ENCODE measurements at places on chromosomes 6 and 20.

DNA sequence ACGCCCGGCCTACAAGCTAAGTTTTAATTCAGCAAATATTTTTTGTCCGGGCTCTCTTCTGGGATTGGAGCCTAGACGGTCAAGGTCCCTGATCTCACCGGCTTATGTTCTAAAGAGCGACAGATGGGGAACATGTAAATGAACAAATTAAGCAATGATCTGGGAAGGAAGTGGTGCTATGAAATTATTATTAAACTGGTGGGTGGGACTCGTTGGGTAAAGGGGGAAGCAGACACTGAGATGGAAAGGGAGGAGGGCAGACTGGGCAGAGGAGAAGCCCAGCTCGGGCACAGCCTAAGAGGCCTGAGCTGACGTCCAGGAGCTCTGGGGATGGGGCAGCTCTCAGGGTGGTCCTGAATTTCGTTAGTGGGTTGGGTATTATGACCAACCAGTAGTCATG lies 81.8 kb upstream of the AGPAT4 start:
- DNase-seq, result no peak

GRCh38 chr20:34538671-34539123 lies 19.8 kb upstream of the MAP1LC3A start:
- no peak for DNase-seq

DNA sequence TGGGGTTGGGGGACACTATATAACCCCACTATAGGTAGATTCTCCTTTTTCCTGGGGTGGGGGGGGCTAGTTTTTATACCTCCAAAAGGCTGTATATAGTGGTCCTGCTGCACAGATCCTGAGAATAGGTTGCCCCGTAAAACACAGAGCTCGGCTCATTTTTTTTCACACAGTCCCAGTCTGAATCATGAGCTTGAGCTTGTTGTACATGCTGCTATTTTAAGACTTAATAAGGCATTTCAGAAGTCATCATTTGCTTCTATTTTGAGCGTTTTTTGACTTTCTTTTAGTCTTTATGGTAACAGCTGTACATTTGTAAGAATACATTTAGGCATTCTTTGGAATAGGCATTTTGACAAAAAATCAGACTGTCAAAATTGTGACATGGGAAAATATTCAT lies 30.5 kb downstream of the SLC9A8 start:
- no peak for DNase-seq

DNA sequence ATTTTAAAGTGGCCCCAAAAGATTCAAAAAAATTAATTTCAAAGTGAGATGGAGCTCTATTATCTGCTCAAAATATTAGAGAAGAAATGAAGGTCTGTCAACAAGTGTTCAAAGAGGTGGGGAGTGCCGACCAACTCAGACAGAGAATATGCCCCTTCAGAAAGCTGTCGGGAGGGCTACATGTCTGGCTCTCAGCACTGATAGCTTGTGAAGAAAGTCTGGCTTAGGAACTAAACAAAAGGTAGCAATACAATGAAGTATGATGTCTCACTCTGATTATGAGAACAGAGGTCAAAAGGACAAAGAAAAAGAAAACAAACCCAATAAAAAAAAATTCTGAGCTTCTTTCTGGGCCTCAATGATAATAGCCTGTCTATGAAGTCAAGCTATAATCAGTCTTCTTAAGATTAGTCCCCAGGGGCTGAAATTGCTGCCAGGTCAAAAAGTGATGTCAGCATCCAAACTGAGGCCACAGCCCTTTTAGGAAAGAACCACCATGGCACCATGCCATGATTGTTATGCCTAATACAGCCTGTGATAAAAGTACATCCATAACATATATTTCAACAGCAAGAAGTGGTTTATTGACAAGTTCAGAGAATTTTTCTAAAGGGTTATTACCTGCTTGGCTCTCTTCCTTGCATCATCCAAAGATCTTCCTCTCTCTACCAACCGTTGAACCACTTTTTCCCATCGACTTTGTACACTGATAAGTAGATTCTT lies 150.9 kb downstream of the DST start:
- no peak for DNase-seq

DNA sequence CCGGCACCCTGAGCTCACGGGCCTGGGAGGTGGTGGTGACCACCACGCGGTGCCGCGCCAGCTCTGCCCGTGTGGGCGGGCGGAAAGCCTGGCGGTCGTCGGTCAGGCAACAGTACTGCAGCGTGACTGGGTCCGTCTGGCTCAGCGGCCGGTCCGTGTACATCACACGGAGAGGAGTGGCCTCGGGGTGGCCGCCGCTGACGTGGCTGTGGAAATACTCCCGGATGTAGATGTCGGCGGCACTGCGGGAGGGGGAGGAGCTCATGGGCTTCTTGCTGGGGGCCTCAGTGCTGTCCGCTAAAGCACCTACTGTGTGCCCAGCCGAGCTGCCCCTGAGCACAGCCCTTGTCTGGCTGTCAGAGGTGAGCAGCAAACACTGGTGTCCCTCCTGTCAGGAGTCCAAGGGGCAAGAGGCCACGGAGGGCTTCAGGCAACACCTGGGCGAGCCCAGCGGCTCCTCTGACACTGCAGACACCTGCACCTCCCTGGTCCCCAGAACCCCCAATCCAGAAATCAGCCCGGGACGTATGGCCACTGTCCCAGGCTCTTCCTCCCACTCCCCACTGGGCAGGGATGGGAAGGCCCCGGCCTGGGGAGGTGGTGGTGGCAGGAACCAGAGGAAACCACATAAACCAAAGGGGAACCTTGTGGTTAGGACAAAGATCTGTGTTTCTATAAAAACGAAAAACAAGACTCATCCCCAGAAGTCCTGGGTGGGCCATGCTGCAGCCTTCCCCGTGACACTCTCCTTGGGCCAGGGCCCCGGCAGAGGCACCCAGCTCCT lies 6.5 kb downstream of the HELZ2 start:
- no peak for DNase-seq

DNA sequence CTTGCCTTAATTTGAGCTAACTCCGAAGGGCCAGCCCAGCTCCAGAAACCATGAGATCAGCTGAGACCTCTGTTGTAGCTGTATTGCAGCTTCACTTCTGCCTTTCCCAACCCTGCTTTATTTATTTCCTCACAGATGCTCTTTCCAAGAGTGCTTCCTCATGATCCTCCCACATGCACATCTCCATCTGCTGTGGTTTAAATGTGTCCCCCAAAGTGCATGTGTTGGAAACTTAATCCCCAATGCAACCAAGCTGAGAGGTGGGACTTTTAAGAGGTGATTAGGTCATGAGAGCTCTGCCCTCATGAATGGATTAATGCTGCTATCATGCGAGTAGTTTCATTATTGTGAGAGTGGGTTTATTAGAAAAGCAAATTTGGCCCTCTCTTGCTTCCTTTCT lies 164.4 kb upstream of the TAB2 start:
- no peak for DNase-seq

DNA sequence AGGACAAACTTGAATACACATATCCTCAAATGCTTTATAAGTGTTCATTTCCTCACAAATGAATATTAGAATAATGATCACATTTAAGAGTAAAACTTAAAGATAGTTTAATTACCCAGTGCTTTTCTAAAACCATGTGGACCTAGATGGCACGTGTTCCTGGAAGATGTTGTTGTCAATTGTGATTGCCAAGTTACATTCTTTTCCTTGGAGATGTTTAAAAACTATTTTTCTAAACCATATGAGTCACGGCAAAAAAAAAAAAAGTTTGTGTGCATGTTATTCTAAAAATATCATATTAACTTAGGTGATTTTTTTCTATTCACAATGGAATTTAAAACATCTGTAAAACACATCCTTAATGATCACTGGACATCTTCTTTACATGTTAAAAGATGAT lies 51.1 kb downstream of the RCAN2 start:
- DNase-seq, result no peak

DNA sequence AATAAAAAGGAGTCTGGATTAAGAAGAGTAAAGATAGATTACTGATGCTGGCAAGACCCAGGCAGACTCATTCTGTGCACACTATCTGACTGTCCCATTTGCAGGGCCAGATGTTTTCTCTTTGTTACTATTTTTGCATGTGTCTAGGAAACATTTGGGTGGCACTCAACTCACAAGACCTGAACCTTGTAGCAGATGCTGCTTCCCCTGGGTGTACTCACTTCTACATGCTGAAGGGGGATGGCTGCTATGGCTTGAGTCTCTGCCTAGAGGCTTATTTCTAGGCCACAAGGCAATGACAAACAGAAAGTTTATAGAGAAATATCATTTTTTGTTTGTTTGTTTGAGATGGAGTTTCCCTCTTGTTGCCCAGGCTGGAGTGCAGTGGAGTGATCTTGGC lies 351.4 kb downstream of the FOXA2 start:
- DNase-seq, result no peak

- no peak for DNase-seq
Measured at GRCh38 chr20:49415005-49415667, 67.3 kb downstream of the KCNB1 start.

DNA sequence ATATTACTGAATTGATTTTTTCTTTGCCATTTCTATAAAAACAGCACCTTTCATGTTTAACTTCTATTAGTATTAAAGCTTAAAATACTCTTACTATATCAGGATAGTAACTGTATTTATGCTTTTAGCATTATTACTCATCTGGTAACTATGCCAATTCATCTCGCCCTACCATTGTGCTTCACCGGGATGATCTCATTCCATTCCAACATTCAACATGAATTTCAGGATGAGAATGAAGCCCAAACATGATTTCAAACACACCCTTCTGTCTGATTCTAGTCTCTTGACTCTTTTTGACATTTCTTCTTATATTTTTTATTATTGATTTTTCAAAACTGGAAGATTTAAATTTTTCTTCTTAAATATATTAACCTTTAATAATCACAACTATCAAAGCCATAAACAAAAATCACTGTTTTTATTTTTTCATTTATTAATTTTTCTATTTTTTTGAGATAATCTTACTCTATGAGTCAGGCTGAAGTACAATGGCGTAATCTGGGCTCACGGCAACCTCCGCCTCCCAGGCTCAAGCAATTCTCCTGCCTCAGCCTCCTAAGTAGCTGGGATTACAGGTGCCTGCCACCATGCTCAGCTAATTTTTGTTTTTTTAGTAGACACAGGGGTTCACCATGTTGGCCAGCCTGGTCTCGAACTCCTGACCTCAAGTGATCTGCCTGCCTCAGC lies 46.7 kb downstream of the GJA1 start:
- DNase-seq, result no peak

- DNase-seq, result no peak
Measured at GRCh38 chr20:50286609-50287008, 96.0 kb downstream of the CEBPB start.

- DNase-seq, result no peak
Measured at GRCh38 chr20:38645351-38645750, 43.7 kb downstream of the ARHGAP40 start.

- DNase-seq, result no peak
Measured at GRCh38 chr6:161487694-161488093, 213.8 kb upstream of the AGPAT4 start.

- no peak for DNase-seq
Measured at GRCh38 chr6:140874066-140874465, 1258.7 kb upstream of the GJE1 start.

- DNase-seq, result no peak
Measured at GRCh38 chr6:77561768-77562314, 91.0 kb upstream of the MEI4 start.

DNA sequence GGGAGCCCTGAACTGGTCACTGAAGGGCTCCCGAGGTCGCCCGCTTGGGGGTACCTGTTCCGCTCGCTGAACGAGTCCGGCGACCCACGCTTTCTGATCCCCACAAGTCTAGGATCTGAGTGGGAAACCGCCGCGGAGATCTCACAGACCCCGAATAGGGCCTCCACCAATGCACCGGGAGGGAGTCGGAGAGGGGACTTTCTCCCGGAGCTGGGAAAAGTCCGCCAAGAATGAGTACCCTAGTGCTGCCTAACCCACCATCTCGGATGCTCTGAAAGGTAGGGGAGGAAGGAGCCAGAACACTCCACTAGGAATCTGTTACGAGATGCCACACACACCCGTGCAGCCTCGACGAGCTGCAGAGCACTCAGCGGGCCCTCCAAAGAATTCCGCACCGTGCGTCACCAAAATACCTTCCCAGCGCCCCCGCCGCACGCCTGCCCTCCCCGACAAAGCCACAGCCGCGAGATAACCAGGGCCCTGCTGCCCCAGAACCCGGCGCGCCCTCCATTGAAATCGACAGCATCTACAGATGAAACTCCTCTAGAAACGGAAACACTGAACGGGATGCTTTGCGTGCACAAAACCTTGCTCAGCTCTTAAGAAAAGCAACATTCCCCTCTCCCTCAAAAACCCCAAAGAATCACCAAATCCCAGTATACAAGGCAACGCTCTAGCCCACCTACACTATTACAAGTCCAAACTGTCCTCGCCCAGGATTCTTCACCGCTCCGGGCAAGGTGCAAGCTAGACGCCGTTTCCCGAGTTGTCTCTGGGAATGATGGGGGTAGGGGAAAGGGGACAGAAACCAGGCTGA lies 686 bp downstream of the COL12A1 start:
- DNase-seq, result no peak

- DNase-seq, result no peak
Measured at GRCh38 chr6:138234363-138234762, 16.1 kb upstream of the PBOV1 start.

- DNase-seq, result no peak
Measured at GRCh38 chr20:35635652-35636051, 20.0 kb downstream of the SPAG4 start.

DNA sequence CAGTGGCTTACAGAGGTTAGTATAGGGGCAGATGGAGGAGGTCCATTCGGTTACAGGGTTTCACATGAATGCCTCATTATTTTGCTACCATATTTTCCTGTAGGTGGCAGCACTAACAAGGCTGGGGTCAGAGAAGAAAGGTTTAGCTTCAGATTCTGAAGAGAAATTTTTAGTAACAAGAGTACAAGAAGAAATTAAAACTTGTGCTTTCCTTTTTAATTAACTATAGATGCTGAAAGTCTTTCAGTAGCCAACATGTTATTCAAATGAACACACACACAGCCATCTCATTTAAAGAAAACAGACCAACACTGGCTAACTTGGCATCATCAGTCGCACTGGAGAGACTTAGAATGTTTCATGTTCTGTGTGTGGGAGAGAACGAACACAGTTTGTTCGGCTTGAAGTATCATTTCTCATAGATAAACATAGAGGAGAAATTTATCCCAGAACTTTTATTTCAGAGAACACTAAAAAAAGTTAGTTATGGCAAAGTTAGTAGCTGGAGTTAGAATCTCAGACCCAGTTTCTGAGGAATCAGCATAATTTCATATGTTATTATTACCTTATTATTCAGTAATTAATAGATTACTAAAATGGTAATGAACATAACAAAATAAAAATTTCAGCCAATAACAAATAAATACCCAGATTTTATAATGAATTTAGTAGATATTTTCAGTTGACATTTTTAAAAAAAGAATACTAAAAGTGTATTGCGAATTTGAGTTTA lies 314.0 kb upstream of the RSPO3 start:
- DNase-seq, result no peak

DNA sequence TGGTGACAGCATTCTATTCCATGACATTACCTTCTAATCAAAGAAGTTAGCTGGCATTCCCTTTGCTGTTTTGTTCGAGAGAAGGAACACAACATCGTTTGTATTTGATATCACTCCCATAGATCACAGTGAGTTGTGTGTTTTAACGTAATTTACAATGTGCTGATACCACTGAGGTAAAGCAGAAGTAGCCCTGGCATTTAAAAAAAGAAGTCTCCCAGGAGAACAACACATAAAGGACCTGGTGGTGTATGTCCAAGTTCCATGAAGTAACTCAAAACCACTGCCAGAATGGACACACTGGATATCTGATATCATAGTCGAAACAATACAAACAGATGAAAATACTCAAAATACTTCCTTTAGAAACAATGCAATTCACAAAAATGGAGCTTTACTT lies 351.7 kb downstream of the RNGTT start:
- DNase-seq, result no peak

All from T-helper 22 cell (primary cell).